ENCODE measurements at places on chromosomes 2 and 18.

DNA sequence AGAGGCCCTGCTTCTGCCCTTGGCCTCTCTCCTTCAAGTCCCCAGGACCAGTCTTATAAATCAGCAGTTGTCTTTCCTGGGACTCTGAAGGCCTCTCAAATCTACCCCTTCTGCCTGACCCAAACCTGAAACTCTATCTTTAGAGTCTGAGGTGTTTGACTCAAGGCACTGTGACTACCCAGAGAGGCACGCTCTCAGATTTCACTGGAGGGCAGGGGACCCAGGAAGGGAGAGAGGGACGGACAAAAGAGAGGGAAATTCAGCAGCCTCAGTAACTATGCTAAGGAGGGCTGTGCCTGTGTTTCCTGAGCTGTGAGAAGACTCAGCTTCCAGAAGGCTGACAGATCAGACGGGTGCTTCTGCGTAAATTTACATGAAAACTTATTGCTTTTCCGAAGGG is 217.8 kb downstream of the HAUS1 start:
- DNase-seq = no peak

- no peak for DNase-seq
Observed at GRCh38 chr2:188425266-188425665, 133.6 kb downstream of the GULP1 start.

- DNase-seq = no peak
Observed at GRCh38 chr2:216431531-216431856, 19.2 kb downstream of the SMARCAL1 start.

- DNase-seq = no peak
Observed at GRCh38 chr2:111236025-111236424, 115.3 kb downstream of the BCL2L11 start.

- DNase-seq = no peak
Observed at GRCh38 chr2:241635756-241636155, 1.2 kb downstream of the THAP4 start.

- DNase-seq = no peak
Observed at GRCh38 chr18:44171301-44171700, 509.4 kb upstream of the SETBP1 start.

DNA sequence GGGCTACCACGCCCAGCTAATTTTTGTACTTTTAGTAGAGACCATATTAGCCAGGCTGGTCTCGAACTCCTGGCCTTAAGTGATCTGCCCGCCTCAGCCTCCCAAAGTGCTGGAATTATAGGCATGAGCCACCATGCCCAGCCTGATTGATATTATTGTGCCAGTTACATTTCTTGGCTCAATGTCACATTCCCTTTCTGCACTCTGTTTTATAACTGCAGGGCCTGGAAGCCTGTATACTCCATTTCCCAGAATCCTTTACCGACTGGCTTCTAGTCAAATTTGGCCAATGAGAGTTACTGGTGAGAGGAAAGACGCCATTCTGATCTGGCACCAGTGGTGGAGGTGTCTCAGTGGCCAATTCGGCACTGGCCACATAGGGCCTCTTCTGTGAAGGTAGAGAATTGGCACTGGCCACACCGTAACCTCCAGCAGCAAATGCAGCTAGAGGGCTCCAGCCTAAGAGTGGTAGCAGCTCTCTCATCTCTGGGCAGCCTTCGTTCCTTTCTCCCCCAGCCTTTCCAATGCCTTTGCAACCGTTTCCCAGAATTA is 16.9 kb upstream of the CFAP36 start:
- no peak for DNase-seq

DNA sequence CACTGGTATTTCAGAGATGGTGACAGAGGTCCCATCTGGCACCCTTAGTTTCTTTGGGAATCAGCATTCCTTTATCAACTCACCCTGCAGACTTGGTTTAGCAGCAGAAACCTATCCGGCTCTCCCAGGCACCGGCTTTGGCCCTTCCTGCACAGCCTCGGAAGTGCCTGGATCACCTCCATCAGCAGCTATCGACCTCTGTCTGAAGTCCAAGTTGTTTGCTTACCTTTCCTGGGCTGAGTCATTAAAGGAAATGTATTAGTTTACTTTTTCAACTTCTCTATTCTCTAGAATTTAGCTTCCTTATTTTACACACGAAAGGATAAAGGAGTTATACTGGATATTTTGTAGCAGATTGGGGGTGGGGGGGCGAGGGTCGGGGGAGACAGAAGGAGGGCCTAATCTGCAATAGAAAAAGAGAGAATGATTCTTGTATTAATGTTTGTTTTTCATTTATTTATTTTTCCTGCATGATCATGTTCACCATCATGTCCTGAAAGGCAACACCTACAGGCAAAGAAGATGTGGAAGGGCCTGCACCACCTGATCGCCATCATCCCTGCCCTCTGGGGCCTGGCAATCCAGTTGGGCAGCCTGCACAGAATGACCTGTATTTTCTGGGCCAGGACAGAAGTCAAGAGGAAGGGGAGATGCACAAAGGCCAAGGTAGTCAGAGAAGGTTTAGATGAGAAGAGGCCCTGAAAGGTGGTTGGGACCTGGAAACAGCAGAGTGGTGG is 22.1 kb upstream of the MAT2A start:
- DNase-seq = no peak

DNA sequence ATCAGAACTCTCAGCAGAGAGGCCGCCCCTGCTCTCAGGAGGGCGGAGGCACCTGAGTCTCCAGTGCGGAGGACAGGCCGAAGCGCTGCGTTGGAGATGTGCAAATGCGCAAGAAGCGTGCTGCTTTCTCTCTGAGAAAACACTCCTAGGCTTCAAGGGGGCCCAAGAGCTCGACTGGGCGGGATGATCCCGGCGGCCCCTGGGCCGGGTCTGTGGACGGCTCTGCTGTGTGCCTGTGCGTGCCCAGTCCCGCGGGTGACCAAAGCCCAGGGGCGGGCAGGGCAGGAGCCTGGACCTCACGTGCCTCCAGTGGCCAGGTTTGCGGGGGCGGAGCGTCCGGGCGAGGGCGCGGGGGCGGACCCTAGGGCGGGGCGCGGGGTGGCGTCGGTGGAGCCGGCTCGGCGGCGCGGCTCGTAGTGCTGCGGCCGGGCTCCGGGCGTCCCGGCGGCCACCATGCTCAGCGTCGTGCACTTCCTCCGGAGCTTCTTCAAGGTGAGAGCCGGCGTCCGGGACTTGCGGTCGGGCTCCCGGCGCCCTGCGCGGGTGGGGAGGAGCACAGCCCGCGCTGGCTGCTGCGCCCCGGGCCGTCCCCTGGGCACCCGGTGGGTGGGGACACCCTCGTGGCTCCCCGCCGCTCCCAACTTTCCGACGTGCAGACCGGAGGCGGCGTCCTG is at the start of gene ARHGEF4:
TSS of gene ARHGEF4 (plus strand) at position 414 of the 674 bp plus-strand sequence. CDS start at position 454, 40 bp downstream.
- no peak for DNase-seq

DNA sequence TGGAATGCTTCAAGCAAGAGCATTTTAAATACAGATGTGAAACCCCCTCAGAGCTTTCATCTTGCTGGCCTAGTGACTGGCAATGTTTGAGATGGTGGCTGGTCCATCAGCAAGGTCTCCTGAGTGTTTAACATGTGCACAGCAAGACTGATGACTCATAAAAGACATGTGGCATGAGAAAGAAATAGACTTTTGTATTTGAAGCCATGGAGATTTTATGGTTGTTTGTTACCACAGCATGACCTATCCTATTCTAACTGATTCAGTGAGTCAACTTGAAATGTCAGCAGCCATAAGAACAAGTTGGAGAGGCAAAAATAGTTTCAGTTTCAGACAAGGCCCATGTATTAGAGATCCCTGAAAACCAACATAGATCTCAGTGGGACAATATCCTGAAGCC is 154.7 kb upstream of the LYPD1 start:
- DNase-seq = no peak

- DNase-seq = no peak
Observed at GRCh38 chr2:75561566-75562512, 1.1 kb upstream of the EVA1A start.

- DNase-seq = no peak
Observed at GRCh38 chr2:222656526-222657446, 894 bp upstream of the FARSB start.

- no peak for DNase-seq
Observed at GRCh38 chr2:142946941-142947340, 69.5 kb downstream of the KYNU start.

- no peak for DNase-seq
Observed at GRCh38 chr2:208020253-208020652, 5.1 kb downstream of the PLEKHM3 start.

DNA sequence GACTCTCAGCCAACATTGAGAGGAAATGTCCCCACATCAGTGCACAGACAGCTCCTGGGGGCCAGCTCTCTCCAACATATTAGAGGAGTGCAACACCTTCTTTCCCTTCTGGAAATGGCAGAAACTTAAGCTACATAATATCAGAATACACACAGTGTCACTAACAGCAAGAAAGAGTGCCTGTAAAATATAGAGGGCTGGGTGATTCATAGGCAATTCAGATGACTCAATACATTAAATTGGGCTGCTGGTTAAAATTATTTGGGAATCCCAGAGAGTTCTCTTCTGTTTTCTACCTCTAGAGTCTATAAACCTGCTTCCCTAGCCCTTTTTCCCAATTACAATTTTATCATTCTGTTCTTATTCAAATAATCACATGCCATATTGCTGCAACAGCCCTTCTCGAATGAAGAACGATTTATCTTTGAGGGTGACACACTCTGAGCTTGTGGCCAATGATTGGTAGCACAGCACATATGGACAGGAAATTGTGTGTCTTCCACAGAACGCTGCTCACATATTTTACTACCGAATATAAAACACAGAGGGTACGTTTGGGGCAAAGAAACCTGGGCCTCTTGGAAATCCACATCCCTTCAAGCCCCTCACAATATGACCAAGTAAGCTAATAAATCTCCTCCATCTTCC is 381.2 kb downstream of the MBD2 start:
- DNase-seq = no peak

DNA sequence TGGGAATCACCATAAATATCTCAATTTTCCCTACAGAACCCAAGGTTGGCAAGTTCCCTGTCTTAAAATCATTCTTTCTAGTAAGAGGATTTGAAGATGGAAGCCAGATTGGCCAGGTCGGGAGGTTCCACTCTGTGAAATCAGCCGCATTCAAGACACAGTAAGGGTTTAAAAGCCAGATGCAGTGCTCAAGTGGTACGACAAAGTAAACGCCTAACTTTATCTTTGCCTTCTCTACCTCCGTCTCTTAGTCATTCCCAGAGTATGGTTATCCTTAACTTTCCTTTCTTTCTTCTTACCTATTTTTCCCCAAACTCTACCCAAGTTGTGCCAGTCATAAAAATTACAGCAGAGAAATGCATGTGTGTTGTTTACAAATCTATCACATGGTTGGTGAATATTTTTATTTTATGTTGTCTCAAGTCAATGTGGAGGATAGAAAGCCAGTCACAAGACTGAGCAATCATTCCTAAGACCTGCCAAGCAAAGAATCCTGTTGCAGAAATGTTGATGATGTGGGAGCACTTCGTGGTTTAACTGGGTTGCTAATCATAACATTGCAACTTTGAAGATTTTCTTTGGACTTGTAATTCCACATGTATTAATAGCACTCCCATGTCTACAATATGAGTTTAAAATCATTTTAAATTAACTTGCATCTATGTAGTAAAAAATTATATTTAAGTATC is 62.6 kb downstream of the SLC40A1 start:
- DNase-seq = no peak

GRCh38 chr2:128359841-128360240 is 41.2 kb upstream of the HS6ST1 start:
- no peak for DNase-seq

DNA sequence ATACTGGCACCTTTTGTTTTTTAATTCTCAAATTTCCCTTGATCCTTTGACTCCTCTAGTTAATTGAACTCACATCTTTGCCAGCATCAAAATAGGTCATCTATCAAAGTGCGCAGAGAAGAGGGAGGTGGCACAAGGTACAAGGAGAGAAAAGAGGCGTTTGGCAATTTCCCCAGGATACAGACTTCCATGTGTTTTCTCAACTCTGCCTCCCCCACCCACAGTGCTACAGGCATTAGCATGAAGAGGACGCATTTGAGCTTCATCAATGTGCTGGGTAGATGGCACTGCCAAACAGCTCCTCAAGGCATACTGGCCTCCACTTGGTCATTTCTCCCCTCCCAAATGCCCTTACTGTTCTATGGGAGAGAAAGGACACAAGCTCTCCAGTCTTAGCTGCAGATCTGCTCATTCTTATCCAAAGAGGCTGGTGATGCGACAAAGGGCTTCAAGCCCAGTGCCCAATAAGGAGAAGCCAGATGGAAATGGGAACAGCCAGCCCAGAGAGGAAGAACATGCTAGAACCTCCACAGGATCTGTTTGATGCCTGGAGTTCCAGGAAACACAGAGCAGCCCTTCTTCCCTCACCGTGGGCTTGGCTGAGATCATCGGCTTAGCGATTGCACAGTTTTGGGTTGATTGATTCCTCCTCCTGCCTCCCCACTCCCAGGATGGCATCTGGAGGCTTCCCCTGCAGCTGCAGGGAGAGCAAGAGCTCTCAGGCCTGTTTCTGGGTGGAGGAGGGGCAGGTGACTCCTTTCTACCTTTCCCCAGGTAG is 144.7 kb upstream of the SMAD2 start:
- DNase-seq = no peak

DNA sequence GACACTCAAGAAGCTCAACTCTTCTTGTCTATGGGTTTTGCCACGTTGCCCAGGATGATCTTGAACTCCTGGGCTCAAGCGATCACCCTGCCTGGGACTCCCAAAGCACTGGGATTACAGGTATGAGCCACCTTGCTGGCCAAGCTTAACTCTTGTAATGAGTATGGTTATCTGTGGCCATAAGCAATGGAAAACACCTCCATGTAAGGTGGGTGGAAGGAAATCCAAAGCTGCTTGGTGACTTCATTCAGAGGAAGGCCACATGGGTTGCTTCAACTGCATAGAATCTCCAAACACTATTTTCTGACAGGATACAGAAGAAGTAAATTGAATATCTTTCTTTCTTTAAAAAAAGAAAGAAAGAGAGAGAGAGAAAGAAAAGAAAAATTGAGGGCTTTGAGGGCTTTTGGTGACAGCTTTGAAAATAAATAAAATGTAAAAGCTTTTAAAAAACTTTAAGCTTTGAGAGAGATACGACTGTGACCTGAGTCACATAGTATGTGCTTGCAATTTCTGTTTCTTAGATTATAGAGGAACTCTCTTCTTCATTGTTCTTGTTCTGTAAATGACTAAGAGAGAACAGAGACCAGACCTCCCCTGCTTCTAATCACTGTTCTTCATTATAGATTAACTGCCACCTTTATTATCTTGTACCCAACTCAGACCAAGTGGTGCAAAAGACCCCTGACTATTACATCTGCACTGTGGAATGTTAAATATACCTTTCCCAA is 123.1 kb upstream of the NDUFV2 start:
- DNase-seq = no peak

DNA sequence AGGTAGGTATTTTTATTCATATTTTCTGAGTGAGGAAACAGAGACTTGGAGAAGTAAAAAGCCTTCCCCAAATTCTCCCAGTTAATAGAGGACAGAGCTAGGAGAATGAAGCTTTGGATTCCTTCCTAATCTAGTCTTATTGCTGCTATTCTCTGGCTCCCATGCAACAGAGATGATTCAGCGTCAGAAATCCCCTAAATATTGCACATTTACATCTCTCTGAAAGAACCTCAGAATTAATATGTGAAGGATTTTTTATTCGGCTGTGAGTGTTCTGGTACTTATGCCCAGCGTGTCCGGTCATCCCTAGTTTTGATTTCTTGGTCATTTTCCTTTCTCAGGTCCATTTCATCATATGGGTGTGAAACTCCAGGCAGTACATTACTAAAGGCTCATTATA is 91.2 kb upstream of the SESTD1 start:
- no peak for DNase-seq

All from cortex of kidney (tissue), 1 donor.